Stimulated activated naive CD8-positive, alpha-beta T cell treated with anti-CD3 and anti-CD28 coated beads, Interleukin-15, Interleukin-2, amounts not matched to agents 100 U/mL and 50 U/mL, for 24 hours (primary cell): ENCODE measurements at places on chromosomes 1 and 21.

DNA sequence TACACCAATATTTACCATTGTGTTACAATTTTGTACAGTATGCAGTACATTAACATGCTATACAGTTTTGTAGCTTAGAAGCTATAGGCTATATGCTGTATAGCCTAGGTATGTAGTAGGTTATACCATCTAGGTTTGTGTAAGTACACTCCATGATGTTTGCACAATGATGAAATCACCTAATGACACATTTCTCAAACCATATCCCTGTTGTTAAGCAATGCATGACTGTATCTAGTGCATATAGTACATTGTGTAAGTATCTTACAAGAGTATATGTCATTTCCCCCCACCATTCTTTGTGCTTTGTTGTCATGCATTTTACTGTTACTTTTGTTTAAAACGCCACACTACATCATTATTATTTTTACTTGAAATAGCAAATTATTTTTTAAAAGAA lies 65.7 kb upstream of the RNF11 start:
- no peak for DNase-seq

DNA sequence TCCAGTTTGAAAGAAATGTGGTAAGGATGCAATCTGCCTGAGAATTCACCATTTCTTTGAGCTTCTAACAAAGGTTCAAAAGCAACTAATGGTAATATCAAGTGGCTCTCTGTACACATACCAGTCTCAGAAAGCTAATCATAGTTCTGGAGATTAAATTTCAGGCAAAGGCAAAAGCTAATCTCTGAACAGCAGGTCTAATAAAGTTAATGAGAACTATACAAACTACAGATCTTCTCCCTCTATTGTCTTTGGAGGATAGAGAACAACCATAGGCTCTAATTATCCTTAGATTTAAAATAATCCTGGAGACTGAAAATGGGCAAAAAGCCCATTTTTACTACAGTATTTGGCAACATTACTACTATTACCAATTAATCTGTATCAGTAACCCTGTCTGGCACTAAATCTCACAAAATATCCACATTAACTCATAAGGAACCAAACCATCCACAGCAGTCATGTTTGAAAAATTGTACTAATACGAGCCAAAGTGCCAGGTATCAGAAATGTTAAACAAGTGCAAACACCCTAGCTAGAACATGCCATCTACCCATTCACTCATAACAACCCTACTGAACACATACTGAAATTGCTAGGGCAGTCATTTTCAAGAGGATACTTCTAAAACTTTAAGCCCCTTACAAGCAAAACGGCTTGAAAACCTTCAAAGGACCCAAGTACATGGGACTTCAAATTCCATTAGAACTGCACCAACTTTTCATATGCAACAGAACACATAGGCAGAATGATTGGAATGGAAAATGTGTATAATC lies 4.8 kb downstream of the DIPK1A start:
- DNase-seq: no peak

DNA sequence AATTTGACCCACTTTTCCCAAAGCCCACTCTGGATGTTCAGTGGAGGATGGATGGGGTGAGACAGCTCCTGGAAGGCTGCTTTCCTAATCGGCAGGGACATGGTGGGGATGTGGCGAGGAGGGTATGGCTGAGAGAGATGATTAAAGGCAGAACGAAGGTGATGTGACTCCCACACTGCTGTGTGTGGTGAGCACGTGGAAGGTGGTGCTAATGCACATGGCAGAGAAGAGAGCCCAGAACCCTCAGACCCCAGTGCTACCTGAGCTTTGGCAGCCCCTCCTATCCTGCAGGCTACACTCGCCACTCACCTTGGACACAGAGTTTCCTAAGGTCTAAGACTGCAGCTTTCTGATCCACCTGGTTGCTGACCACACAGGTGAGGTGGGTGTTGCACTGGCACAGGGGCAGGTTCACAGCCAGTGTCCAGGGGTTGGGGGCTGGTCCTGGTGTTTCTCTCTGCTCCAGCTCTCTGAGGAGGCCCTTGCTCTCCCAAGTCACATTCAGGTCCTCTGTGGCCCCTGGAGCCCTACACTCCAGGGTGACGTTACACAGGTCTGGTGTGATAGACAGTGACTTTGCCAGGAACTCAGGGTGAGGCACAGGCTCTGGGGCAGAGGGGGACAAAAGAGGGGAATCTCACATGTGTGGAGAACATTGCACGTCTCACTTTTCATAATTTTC lies 151.4 kb upstream of the ETV3 start:
- no peak for DNase-seq

DNA sequence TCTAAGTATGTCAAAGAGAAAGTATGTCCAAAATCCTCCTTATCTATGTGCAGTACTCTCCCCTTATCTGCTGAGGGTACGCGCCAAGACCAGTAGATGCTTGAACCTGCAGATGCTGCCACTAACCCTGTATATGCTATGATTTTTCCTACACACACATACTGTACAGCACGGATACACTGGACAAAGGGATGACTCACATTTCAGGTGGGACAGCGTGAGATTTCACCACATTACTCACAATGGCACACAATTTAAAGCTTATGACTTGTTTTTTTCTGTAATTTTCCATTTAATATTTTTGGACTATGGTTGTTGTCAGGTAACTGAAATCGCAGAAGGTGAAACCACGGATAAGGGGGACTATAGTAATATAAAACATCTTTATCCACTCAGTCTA lies 4.1 kb downstream of the ORC1 start:
- DNase-seq: no peak

- DNase-seq: peak; percentile 23
These were observed 516 bp downstream of the PHLDA3 start for GRCh38 chr1:201468501-201468843.

- DNase-seq: no peak
These were observed 22.9 kb upstream of the AXDND1 start for GRCh38 chr1:179342740-179343404.
